ENCODE measurements at places on chromosomes 13 and 19. TPM values are rescaled to one million over a fixed set of nuclear protein-coding genes. Genes with fewer than 3 reads are reported as not detected.

ZNF808 gene
- 25.4 TPM for total RNA-seq

SLITRK1 gene
- not detected for total RNA-seq

ATXN8OS gene
- not detected for total RNA-seq

PDX1 gene
- total RNA-seq, result not detected

IRGC gene
- not detected for total RNA-seq

PLVAP gene
- total RNA-seq, result 25.0 TPM

FFAR2 gene
- total RNA-seq, result not detected

CRLF1 gene
- total RNA-seq, result 7.6 TPM

TBXA2R gene
- 0.37 TPM for total RNA-seq

FCAR gene
- total RNA-seq, result not detected

MATK gene
- 19.8 TPM for total RNA-seq
